Stimulated activated CD8-positive, alpha-beta memory T cell treated with anti-CD3 and anti-CD28 coated beads, Interleukin-2, amount 100 ng/mL, for 1 hour (primary cell): ENCODE measurements at places on chromosomes 12 and 14.

- DNase-seq = no peak
These were observed 3.1 kb downstream of the ARHGEF25 start for GRCh38 chr12:57614178-57614947.

DNA sequence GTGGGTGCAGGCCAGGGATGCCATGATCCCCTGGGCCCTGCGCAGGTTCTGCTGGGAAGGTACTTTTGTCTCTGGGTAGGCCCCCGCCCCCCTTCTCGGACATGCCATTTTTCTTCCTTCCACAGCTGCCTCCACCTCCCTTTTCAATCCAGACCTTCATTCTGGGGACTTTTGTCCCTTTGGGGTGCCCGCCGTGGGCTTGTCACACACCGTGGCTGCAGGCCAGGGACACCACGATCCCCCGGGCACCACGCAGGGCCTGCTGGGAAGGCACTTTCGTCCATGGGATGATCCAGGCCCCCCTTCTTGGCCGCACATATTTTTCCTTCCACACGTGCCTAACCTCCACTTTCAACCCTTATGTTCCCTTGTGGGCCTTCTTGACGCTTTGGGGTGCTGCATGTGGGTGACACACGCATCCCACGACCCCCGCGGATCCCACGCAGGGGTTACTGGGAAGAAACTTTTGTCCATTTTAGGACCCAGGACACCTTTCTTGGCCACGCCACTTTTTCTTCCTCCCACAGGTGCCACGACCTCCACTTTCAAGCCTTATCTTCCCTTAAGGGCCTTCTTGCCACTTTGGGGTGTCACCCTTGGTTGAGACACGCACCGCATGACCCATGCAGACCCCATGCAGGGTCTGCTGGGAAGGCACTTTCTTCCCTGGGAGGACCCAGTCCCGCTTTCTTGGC is 272.5 kb downstream of the ALG10 start:
- no peak for DNase-seq

- DNase-seq = no peak
These were observed 78.8 kb upstream of the PIWIL1 start for GRCh38 chr12:130258863-130259262.

DNA sequence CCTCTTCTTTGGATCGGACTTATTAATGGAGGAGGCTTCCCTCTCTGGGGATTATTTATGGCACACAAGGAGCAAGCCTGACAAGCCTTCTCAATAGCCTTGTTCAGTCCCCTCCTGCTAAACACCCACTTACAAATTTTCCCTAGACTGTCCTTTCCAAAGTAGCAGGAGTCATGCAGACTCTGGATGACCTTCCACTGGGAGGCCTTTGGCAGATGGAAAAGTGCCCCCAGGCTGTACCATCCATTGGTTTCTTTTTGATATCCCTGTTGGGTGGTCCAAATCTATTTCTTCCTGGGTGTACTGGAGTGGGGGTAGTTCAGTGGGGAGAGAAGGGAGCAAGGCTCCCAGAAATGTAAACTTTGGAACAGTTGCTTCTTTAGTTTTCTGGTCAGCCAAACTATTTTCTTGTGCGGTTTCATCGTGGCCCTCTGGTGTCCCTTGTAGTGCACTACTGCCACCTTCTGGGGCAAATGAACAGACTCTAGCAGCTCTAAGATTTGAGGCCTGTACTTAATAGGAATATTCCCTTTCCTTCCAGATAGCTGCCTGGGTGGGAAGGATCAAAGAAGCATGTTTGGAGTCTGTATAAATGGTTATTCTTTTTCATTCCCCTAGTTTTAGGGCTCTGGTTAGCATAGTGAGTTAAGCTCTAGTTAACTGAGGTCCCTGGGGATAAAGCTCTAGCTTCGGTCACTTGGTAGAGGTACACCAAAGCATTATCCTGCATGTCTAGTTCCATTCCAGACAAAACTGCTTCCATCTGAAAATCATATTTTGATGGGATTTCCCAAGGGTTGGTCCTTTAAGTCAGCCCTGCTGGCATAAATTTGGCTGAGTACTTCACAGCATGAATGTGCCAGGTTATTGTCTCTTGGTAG is 409.5 kb downstream of the SLC6A15 start:
- no peak for DNase-seq

GRCh38 chr12:92261071-92261470 is 115.4 kb upstream of the BTG1 start:
- no peak for DNase-seq
